NCI-H187 treated with DMSO at 0.1 percent for 48 hours (cell line): ENCODE measurements at places on chromosomes 3 and 15.

DNA sequence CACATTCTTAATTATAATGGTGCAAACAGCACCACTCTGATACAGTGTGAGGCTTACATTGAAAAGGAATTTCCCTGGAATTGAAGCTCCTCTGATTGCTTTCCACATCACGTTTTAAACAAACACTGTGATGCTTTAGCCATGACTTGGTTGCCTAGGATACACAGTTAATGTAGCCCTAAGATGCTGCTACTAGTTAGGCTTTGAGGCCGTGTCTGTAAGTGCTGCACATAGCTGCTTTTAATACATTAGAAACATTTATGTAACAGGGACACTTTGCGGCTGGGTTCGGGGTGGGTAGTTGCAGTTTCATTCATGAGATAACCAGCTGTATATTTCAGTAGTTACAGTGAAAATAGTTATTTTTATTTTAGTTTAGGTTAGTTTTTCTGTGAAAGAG is 334.7 kb downstream of the NLGN1 start:
- no peak for DNase-seq

- no peak for DNase-seq
Measured at GRCh38 chr3:11009898-11010297, 17.4 kb downstream of the SLC6A1 start.

- no peak for DNase-seq
Measured at GRCh38 chr3:14803981-14804834, 14.6 kb upstream of the FGD5 start.

- no peak for DNase-seq
Measured at GRCh38 chr3:191566469-191566868, 105.5 kb downstream of the PYDC2 start.

DNA sequence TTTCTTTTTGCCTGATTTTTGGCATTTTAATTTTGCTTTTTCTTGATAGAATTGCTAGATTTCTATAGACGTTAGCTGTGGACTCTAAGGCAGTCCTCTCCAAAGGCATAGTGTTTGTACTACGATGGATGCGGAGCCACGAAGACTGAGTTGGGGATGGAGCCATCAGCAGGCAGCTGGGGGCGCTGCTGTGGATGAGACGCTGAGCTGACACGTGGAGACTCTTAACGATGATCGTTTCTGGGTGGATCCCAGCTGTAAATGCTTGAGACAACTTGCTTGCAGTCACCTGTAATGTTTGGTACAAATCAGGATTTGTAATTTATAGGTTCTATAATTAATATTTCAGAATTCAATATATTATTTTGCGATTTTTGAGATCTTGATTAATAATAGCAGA is 13.3 kb upstream of the PPP1R2 start:
- DNase-seq = no peak

- no peak for DNase-seq
Measured at GRCh38 chr15:37693926-37694325, 240.5 kb upstream of the TMCO5A start.

GRCh38 chr3:59542276-59542675 is 492.5 kb upstream of the CFAP20DC start:
- DNase-seq = no peak

DNA sequence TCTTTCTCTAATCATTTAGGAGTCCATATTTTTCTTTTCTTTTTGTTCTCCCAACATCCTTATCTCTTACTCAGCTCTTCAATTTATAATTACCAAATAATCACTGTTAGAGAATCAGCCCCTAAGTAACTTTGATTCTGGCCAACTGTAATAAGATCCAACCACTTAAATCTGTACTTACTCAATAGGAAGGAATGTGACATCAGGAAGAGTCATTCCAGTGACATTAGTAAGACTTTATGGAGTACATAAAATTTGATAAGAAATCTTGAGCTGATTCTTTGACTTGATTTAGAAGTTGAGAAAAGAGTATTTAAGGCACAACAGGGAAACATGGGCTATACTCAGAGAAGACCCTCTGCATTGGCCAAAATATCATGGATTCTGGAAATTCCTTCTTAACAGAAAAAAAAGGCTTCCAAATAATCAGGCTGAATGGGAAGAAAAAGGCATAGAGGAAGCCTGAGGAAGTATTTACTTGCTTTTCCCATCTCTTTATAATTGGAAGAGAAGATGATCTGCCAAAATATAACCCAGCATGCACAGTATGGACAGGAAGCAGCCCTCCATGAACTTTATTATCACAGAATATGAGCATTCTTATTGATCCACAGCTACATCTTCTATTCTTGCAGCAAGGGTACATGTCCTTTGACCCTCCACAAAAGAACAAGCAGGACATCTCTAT is 289.7 kb upstream of the TPRG1 start:
- no peak for DNase-seq

DNA sequence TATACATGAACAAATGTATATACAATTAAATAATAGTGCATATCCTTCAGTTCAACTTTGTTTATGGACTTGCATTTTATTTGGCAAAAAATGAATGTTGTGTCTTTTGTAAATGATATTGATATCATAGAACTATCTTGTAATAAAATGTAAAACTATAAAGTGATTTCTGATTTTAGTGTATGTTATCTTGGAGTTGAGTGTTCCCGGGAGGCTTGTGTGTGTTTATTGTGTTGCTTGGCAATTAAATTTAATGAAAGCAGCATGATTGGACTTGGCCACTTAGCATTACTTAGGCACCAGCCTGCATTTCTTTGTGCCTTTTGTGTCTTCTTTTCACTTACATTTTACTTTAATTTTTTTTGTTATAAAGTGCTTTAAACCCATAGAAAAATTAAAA is 10.6 kb downstream of the ARHGEF26 start:
- DNase-seq = no peak

DNA sequence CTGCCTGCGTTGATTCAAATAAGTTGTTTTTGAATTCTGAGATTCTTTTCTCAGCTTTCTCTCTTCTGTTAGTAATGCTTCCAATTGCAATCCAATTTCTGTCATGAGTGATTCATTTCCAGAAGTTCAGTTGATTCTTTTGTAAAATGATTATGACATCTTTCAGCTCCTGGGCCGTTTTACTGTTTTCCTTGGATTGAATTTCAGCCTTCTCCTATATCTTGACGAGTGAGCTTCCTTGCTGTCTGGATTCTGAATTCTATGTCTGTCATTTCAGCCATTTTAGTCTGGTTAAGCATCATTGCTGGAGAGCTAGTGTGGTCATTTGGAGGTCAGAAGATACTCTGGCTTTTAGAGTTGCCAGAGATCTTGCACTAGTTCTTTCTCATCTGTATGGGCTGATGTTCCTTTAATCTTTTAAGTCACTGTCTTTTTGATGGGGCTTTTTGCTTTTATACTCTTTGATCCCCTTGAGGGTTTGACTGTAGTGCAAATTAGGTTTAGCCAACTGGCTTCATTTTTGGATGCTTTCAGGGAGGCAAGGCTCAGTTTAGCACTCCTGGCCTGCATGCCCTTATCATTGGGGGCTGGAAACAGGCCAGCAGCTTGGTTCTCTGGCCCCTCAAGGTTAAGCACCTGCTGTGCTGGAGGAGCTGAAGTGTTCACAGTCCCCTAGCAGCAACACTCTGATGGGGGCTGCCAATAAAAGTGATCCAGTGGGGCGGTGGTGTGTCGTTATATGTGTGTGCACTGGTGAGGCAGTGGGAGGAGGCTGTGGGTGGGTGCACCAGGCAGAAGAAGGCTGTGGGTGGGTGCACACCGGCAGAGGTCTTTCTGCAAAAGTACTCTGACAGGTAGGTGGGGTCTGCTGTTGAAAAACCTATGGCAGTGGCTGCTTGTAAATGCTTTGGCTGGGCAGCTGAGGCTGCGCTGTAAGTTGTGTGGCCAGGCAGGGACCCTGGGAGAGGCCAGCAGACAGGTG is 51.2 kb downstream of the MCTP2 start:
- no peak for DNase-seq

DNA sequence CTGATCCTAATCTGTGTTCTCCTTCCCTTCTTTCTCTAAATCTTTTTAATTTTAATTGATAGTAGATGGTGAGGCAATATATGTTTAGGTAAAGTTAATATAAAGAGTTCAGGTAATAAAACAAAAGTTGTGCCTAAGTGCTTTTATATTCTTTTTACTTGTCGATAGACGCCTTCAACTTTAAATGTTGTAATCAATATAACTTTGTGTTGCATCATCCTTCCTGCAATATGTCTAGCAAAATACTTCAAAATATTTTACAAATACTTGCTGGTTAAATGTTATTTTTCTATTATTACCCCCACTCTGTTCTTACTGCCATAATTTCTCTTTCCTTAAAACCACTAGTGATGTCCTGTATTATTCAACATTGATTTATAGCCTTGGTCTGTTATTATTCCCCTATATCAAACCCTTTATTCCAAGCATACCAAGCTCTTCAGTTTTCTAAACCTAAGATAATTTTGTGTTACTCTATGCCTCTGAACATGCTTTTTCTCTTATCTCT is 92.4 kb downstream of the NAALADL2 start:
- no peak for DNase-seq

GRCh38 chr3:50304601-50305000 is 1.2 kb upstream of the HYAL1 start:
- no peak for DNase-seq

DNA sequence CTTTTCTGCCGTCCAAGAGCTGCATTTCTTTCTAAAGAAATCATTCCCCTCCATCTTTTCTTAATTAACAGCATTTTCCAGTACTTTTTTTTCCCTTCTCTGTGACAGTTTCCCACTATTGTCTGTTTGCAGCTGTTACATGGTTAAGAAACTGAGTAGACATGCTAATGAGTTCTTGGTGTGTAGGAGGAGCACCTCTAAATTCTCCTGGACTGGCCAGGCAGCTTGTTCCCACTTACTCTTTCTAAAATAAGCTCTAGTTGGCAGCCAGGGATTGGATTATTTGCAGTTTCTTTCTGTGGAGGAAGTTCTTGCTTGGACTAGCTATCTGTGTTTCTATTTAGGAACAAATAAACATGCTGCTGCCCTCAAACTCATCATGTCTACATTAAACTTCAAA is 235.1 kb upstream of the GAP43 start:
- DNase-seq = no peak

DNA sequence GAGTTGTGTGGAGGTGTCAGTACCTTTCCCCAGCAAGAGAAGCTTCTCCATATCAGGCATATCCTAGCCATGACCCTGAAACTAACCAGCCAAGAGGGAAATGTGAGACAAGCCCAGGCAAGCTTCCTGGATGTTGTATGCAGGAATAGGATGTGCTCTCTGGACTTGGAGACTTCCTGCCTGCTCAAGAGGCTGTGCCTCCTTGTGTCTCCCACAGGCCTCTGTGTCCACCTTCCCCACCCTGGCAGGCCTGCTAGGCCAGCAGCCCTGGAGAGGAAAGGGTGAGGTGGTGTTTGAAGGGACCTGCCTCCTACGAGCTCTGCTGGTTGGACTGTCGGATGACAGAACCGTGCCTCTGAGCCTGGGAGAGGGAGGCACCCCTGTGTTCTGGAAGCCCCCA is 2.1 kb upstream of the DYNLT2B start:
- no peak for DNase-seq

DNA sequence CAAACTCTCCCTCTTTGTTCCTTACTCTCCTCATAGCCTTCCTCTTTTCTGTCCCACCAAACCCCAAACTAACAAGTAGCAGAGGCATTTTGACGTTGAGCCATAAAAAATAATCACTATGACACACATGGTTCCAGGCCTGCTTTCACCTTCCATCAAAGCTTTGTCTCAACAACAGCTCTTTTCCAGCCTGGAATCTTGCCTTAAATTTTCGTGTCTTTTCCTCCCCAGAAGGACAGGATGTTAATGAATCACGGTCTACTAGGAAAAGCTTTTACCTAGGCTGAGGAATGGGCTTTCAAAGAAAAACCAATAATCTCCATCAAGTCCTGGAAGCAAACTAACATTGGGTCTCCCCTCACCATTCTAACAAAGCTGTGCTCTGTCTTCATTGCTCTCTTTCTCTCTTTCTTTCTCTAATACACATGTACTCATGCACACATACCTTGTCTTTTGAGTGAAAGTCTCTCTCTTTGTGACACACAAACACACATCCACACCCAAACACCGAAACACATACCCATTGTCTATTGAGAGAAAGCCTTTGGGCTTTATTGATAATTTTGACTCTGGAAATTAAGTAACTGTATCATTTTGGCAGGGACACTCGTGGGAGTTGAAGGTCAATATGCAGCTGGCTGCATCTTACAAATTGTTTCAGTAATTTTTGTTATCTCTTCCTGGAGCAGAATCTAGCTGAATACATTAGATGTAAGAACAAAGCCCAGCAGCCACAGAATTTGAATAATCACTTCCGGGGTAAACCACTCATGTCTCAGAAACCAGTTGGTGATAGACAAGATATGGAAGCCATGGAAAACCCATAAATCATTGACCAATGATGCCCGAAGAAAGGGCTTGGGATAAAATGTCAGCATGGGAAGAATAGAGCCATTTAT is 107.4 kb upstream of the SLC4A7 start:
- no peak for DNase-seq

DNA sequence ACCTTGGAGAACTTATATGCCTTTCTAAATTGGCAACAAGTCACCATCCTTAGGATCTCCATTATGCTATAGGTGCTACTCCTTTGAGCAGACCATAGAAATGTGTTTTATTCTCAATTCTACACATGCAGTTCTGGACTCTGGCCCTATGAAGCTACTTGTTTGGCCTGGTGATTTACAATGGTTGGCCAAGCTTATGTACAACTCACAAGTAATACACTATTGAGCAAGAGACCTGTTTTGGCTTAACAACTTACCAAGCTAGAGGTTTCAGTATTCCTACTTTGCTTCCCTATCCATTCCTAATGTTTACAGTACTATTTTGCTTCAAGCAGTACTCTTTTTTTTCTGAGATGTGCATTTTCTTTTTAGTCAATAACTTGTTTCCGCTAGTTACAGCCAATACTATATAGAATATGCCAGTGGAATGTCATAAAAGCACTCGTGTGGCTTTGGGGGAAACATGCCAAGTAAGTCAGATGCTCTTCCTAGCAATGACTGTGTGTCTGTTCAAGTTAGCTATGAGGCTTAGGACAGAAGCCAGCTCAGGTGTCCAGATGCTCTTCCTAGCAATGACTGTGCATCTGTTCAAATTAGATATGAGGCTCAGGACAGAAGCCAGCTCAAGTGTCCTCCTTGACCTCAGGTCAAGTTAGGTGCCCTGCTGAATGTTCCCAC is 174.9 kb upstream of the SEMA6D start:
- DNase-seq = no peak

DNA sequence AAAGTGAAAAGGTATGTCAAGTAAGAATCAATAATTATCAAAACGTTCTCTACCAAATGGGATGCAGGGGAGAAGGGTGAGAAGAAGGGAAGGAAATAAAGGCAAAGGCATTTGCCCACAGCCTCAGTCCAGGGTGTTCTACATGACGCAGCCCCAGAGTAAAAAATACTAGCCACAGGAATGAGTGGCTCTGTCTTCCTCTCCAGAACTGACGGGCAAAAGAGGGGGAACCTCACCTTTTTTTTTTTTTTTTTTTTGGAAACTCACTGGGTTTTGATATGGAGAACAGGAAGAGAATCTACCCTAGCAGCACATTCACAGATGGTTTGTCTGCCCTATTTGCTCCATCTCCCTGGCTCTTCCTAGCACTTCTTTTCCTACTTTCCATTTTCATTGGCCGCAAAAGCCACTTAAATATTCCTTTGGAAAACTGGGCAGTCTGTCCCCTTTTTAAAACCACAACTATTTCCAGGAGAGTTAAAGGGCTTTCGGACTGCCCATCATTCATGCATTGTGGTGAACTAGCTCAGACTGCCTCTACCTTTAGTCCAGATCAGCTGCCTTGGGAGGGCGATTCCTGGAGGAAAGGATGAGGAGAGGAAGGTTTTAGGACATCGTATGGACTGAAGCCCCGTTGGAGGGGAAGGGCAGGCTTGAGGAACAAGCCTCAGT is 28.2 kb downstream of the B3GNT5 start:
- DNase-seq = peak; percentile 19

- DNase-seq = no peak
Measured at GRCh38 chr15:63530235-63530634, 25.8 kb downstream of the USP3 start.

- no peak for DNase-seq
Measured at GRCh38 chr15:89669941-89670340, 9.2 kb downstream of the PLIN1 start.
